BE2C (cell line): ENCODE measurements at places on chromosomes 12 and 14.

GRCh38 chr12:7197841-7198240, 8.4 kb downstream of the PEX5 start:
- no peak for DNase-seq

DNA sequence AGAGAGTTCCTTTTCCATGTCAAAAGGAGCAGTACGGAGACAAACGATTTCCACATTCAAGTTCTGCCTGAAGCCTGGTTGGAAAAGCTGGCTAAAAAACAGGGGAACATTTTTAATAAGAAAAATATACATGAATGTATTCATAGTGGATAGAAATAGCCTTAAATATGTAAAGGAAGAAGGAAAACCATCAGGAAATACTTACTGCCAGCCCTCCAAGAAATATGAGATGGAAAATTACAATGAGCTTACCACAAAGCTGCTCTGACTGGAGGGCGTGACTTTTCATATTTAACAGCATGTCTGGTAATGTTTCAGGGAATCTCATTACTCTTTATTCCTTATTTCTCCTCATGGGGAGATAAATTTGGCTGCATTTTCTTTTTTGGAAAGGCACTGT, 75.9 kb upstream of the ZDHHC17 start:
- DNase-seq = no peak

DNA sequence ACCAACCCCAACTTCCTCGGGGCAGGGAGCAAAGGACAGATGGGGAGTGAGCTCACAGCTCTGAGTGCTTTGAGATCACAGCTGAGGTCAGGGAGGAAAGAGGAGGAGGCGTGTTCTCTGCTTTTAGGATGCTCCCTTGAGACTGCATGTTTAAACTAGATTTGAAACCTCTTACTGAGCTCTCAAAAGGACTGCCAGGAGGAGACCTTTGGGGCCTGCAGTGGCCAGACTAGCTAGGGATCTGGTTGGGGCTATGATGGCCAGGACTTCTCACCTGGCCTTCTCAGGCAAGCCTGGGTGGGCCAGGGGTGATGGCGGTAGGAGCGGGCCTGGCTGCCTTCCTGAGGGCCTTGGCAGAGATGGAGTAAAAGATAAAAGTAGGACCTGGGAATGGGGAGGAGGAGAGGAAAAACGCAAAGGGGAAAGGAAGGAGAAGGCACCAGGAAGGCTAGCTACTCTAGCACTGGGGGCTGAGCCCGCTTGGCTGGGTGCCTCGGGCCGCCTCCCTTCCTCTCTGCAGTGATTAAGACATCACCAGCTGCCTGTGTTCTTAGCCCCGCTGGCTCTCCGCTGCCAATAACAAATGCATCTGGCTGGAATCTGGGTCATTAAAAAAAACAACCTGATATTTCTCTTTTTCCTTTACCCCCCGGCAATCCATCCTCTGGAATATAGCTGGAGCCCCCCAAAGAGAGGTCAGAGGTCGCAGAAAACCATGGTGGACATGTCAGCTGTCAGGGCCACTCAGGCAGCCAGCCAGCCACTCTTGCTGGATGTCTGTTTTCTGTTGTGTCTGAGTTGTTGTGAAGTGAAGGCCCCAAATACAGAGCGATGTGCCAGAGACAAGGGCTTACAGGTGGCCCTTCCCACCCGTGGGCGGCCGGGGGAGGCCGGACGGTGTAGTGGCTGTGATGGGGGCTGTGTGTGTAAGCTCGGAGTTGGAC, 141.3 kb downstream of the TSPAN9 start:
- peak; percentile 85 for DNase-seq

- peak; percentile 71 for DNase-seq
These were observed 631 bp downstream of the RESF1 start for GRCh38 chr12:31959701-31960391.

- DNase-seq = no peak
These were observed 52.6 kb downstream of the GALNT16 start for GRCh38 chr14:69312608-69313007.

GRCh38 chr14:99769123-99769522, 24.1 kb upstream of the EML1 start:
- no peak for DNase-seq

DNA sequence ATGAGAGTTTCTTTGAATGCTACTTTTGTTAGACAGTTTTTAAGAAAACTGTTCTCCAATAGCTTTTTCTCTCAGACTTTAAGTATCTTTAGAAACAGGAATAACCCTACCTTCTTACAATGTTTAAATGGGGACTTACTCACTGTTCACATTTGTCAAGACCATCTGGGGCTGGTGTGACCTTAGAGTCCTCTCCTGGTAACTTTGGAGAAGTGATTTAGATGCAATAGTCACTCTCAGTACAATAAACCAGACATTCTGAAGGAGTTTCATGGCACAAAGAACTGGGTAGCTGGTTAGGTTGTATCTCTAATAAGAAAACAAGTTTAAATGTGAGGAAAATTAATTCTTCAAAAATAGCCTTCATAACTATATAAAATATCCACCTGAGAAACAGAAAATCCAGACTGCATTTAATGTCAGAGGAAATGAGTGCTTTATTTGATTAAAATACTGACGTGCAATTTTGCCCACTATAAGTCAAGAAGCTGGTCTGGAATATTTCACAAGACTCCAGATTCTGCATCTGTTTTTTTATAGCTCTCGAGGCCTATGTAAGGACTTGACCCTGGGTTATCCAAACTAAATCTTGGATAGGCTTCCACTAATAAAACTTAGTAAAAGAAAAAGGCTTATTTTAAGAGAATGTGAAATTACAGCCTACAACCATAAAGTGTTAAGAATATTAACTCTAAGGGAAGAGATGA, 108.7 kb downstream of the PTGER2 start:
- DNase-seq = peak; percentile 28

DNA sequence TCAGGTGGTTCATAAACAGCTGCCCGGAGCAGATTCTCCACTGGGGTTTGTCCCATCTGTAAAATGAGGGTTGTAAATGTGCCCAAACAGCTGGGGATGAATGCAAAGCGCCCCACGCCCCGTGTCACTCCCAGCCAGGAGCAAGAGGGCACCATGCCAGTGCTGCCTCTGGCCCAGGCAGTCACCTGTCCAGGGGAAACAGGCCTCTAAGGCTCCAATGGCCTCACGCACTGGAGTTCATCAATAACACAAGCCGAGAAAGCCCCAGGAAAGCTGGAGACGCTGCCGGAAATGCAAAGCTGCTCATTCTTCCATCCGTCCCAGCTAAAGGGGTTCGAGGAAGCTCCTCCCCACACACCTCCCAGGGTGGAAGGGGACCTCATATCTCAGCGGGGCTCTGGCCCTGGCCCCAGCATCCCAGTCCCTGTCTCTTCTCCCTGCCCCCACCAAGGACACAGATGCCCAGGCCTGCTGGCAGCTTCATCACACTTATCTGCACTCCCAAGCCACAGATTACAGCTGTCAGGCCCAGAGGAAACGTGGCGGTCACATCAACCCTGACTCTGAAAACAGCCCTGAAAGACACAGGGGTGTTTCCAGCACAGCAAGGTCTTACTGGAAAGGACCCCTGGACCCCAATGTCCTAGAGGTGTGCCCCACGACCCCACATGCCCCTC, 21.5 kb downstream of the SCARB1 start:
- DNase-seq = peak; percentile 81

- no peak for DNase-seq
These were observed 17.7 kb downstream of the SMCO2 start for GRCh38 chr12:27464220-27464554.

GRCh38 chr12:53966085-53966384, 6.9 kb upstream of the HOXC11 start:
- DNase-seq = no peak

DNA sequence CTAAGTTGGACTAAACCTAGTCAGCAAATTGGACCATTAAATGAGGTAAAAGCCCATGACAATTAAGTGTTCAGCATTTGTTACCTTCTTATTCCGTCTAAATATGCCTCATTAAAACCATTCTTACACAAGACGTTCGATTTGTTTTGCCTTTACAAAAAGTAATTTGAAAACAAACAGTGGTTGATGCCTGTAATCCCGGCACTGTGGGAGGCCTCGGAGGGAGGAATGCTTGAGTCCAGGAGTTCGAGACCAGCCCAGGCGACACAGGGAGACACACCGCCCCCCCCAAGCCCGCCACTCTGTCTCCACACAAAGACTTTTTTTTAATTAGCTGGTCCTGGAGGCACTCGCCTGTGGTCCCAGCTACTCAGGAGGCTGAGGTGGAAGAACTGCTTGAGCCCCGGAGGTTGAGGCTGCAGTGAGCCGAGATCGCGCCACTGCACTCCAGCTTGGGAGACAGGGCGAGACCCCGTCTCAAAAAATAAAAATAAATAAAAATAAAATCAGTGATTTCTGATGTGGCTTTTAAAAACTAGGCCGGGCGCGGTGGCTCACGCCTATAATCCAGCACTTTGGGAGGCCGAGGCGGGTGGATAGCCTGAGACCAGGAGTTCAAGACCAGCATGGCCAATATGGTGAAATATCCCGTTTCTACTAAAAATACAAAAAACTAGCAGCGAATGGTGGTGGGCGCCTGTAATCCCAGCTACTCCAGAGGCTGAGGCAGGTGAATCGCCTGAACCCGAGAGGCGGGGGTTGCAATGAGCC, 856 bp upstream of the EIF4B start:
- DNase-seq = no peak

GRCh38 chr12:82383930-82384552, 25.7 kb downstream of the METTL25 start:
- DNase-seq = no peak

DNA sequence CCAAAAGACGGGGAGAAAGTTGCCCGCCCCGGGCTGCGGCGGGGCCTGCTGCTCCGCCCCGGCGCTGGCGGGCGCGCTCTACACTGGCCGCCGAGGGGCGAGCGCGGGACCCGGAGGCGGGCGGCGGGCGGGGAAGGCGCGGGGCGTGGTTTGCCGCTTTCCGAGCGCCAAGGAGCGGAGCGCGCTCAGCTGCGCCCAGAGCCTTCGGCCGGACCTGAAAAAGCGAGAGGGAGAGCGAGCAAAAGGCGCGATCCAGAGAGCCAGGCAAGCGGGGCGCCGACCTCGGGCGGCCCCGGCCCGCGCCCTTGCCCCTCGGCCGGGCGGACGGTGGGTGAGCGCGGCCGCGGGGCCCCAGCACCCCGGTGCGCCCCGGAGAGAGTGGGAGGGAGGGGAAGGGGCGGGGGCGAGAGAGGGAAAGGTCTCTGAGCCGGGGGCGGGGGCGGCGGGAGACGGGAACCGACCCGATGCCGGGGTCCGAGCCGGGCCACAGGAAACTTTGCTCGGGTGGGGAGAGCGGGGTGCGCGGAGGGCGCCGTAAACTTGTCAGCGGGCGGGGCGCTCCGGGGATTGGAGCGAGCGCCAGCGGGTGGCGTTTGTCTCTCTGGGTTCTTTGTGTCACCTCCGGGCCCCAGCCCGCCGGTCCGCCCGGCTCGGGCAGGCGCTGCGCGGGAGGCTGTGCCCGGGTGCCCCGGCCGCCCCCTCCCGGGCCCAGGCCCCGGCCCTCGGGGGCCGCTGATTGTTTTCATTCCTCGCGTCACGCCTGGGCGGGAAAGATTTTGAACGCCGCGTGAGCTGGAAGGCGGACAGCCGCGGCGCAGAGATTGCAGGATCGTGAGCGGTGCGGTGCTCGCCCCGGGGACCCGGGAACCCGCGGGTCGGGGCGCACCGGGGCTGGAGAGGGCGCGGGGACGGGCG, at the start of gene SYNE2:
SYNE2 (plus strand) TSS at position 188 of the 915 bp plus-strand sequence. CDS start 56,145 bp downstream, outside the sequence.
- peak; percentile 91 for DNase-seq

- DNase-seq = no peak
These were observed 62.2 kb upstream of the LHX5 start for GRCh38 chr12:113533842-113534375.

DNA sequence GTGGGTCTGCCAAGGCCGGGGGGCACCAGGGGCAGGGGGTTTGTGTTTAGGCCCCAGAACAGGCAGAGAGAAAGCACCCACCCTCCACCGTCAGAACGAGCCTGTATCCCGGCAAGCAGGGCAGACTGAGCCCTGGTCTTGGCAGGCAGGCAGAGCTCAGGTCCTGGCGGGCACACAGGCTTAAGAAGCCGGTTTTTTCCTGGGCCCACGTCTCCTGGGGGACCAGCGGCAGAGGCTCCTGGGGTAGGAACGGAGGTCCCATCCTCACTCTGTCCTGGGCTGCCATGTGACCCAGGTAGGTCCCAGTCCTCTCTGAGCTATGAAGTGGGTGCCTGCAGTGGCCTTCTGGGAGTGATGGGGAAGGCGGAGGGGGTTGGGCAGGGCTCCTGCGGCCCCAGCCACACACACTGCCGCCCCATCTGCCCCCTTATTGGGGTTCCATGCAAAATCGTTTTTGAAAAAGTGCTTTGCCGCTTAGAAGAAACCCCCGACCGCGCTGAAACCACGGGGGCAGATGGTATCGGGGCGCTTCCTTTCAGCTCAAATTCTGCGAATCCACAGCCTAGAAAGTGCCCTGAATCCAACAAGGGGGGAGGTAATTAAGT, 24.2 kb downstream of the SH2B3 start:
- DNase-seq = no peak

DNA sequence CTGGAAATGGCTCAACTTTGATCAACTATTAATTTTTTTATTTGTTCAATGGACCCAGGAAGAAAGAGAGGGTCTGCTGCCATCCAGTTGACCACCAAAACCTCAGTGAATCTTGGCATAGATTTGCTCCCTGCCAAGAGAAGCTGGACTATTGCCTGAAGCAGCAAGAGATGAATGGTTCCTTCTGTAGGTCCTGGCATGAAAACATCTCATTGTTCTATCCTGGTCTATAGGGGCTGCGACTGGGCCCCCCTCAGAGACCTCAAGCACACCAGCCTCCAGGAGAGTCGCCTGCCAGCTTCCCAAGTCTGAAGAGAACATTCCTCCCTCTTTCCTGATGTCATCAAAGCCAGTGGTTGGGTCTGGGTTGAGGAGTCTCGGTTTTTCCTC, 204.9 kb downstream of the TMX1 start:
- DNase-seq = no peak

DNA sequence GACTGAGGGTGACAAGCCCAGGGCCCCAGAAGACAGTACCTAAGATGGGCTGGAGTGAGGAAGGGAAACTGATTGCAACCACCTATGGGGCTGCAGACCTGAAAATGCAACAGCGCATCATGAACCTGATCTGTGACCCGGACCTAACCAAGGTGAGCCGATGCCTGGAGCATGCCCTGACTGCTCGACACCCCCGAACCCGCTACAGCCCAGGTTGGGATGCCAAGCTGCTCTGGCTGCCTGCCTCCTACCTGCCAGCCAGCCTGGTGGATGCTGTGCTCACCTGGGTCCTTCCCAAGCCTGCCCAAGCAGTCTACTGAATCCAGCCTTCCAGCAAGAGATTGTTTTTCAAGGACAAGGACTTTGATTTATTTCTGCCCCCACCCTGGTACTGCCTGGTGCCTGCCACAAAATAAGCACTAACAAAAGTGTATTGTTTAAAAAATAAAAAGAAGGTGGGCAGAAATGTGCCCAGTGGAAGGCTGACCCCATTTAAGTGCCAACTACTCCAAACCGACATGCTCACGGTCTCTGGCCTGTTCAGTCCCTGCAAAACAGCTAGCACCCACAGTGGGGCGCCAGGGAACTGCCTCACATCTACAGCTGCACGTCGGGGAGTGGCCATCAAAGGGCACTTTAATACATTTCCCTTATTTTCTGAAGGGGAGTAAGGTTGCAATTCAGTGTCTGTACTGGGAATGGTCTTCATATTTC, 4.2 kb downstream of the RDH5 start:
- peak; percentile 81 for DNase-seq

- no peak for DNase-seq
These were observed 18.9 kb downstream of the ARL6IP4 start for GRCh38 chr12:122999196-122999946.
